NCI-H187 (cell line): ENCODE measurements at places on chromosomes 11 and 22.

GRCh38 chr11:115221461-115222069 lies 282.6 kb downstream of the CADM1 start:
- DNase-seq: no peak

- no peak for DNase-seq
Measured at GRCh38 chr11:60761436-60762190, 4.9 kb downstream of the MS4A15 start.

DNA sequence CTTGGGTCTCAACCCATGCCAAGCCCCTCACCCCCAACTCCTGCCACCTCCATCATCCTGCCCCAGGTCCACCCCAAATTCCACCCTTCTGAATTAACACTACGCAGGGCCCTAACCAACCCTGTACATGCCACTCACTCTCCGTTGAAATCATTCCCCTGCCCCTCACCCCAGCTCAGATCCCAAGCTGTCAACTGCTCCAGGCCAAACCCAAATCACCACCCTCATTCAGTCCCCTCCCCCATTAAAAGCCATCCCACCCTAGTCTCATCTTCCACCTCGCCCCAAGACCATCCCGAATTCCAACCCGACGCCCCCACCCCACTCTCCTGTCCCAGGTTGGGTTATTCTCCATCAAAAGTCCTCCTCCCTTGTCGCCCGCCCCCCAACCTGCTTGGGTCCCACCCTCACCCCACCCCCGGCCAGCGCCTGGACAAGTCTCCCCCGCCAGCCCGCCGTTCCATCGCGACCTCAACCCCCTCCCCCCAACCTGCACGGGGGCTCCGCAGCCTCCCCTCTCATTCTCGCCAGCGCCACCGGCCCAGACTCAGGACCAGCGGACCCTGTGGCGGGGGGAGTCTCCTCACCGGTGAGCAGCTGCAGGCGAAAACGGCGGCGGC lies 466 bp downstream of the FAM168A start:
- no peak for DNase-seq

DNA sequence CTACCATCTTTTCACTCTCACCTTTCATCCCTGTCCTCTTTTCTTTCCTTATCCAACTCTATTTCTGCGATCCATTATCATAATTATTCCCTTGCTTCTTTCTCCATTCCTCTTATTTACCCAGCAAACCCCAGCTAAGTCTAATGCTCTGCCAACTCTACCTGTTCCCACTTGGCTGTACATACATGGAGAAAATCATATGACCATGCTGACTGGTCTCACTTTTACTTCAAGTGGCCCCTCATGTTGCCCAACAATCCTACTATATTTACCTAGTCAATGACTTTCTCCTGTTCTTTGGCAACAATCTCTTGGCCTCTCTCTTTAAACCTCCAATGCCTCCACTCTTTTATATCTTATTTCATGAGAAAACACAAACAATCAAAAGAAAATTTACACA lies 94.1 kb downstream of the USP35 start:
- no peak for DNase-seq

DNA sequence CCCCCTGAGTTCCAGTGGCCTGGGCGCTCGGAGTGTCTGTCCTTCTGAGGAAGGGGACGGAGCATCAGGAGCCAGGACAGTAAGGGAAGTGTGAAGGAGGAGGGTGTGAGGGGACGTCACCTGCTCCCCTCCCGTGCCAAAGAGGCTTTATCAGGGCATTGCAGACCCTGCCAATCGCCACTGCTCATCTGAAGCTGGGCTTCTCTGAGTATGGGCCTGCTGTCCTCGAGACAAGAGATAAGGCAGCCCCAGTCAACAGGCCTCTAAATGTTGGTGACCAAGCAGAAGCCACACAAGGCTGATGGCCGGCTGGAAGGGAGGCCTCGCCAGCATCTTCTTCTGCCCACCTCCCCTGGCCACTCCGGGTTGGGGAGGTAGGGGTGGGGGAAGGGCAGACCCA lies 29.8 kb downstream of the LIF start:
- DNase-seq: no peak

DNA sequence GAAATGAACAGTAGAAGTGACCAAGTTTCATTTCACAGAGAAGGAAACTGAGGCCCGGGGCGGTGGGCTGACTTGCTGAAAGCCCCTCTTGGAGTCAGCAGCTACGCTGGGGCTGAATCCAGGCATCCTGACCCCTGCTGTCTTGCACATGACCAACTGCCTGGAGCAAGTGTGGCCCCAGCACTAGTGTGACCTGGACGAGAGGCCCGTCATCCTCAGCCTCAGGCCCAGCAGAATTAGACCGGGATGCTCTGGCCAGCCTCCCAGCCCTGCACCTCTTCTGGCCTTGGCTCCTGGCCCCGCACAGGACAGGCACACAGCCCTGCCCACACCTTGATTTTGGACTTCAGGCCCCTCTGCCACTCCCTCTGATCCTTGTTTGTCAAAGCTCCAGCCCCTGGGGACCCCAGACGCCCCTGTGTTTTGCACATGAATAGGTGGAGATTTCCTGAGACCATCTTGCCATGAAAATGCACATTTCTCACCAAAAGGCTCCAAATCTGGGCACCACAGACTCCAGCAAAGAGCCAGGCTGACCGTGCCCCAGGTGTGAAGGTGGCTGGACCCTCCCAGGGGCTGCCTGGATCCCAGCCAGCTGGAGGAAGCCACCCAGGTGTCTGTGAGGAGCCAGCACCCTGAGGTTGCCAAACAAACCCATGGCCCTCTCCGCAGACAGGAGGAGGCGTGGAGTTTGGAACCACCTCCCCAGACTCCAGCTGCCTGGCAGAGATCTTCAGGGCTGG lies 24.9 kb downstream of the FGF4 start:
- DNase-seq: no peak

GRCh38 chr11:2382936-2383851 lies 6.1 kb downstream of the CD81 start:
- DNase-seq: no peak

GRCh38 chr11:68263444-68264035 lies 8.2 kb downstream of the C11orf24 start:
- no peak for DNase-seq

DNA sequence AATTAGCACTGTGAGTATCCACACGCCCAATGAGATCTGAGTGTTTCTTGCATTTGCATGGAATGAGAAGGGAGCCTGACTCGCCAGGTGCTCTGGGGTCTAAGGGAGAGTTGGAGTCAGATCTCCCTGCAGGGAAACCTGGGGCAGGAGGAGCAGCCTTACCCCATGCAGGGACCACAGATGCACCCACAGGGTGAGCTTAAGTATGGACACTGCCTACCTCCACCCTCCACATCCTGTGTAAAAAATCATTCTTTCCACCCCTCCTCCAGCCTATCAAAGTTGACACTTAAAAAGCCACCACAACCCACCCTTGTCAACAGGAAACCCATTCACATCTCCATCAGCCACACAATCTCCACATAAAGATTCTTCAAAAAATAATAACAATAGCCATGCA lies 67.0 kb upstream of the IGLL5 start:
- no peak for DNase-seq

DNA sequence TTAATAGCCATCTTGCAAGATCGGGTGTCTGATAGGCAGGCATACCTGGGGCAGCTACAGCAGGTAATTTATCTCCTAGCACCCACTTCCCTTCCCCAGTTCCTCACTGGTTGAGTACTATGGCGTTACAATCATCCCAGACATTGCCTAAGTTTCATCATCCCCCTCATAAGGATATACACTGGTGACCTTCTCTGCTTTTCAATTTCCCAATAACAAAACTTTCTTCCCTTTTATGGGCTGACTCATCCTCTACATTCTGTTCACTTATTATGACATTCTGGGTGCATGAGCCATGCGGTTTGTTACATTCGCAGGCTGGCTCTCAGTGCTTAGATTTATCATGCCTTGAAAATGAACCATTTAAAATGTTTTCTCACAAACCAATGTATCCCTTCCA lies 5.0 kb upstream of the MRPL11 start:
- DNase-seq: no peak

GRCh38 chr22:38017272-38017920 lies 33.0 kb upstream of the SOX10 start:
- DNase-seq: no peak

- DNase-seq: no peak
Measured at GRCh38 chr22:42760806-42761565, 40.3 kb upstream of the A4GALT start.

GRCh38 chr11:88103337-88104206 lies 71.7 kb downstream of the RAB38 start:
- no peak for DNase-seq

DNA sequence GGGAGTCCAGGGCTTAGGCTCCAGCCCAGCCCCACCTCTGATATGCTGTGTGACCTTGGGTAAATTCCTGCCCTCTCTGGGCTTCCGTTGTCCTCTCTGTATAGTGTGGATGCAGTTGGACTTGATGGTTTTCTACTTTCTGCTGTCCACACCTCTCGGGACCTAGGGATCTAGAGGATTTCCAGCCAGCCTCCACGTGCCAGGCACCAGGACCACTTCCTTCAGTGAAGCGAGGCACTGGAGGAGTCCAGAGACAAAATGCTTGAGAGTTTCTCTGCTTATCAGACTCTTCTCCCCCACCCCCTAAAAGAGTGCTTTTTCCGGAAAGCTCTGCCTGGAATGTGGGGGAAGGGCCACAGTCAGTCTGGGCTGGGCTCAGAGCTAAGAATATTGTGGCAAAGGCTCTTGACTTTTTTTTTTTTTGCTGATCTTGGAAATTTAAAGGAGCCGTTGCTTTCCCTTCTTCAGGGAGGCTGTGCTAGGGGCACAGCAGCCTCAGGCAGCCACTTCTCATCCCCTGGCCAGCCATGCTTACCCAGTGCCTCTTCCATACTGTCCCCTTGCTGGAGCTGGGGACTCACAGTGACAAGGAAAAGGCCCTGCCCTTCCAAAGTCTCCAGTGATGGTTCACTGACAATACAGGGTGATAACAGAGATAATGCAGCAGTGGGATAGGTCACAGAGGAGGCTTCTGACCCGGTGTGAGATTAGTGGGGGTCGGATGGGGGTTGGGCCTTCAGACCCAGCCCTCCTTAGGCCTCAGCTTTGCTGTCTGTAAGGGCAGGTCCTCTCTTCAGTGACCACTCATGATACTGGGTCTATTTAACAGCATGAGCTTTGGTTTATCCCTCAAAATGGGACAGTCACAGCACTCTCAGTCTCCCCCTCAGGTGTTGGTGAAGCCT lies 2.9 kb upstream of the SERPINH1 start:
- no peak for DNase-seq

GRCh38 chr11:63818609-63819008 lies 5.4 kb downstream of the SPINDOC start:
- DNase-seq: no peak

DNA sequence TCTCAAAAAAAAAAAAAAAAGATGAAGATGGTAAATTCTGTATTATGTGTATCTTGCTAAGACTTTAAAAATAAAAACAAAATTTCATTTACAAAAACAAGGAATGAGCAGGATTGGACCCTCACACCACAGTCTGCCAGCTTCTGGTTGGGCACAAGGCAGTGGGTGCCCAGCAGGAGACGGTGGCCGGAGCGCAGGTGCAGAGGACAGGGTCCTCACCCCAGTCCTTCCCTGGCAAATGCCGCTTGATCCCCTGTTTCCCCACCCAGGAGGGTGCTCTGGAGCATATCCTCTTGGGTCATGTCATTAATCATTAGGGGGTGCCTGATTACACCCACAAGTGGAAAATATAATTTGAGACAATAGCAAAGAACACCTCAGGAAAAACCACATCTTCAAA lies 31.2 kb downstream of the SHANK2 start:
- no peak for DNase-seq

- no peak for DNase-seq
Measured at GRCh38 chr22:27669798-27670599, 131.6 kb downstream of the MN1 start.
